ENCODE measurements at places on chromosomes 13 and 19.
A peak's percentile ranks its signal among the peaks of the same experiment; 100 is the strongest.

DNA sequence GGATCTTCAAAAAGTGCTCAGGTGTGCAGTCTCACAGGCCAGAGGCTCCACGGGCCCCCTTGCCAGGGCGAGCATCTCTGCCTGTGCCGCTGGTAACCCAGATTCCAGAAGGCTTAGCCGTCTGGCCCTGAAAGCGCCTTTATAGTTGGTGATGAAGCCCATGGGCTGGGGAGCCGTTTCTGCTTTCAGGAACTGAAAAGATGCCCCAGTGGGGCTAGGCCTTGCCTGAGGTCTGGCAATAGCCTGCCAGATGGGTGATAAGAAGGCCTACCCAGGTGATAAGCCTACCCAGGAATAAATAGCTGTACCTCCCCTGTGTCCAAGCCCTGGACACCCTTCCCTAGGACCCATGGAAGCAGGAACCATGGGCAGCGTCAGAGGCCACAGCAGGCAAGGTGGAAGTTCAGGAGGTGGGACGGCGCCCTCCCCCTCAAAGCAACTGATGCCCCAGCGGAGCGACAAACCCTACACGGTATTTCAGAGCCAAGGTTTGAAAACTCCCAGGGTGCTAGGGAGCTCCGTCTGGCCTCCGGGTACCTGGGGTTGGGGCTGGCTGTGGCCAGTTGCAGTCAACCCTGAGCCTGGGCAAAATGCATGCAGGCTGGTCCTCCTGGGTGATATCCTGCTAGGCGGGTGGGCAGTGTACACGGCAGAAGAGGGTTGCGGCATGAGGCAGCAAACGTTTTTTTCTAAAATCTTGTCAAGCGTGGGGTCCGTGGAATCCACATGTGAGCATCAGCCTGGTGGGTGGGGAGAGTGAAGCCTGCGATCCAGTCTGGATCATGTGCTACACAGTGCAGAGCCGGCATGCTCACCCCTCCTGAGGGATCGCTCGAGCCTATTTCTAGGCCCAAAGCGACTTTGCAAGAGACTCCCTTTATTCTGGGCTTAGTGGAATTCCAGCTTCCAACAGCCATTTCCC, 45.3 kb downstream of the ACTN4 start:
- no peak for DNase-seq

DNA sequence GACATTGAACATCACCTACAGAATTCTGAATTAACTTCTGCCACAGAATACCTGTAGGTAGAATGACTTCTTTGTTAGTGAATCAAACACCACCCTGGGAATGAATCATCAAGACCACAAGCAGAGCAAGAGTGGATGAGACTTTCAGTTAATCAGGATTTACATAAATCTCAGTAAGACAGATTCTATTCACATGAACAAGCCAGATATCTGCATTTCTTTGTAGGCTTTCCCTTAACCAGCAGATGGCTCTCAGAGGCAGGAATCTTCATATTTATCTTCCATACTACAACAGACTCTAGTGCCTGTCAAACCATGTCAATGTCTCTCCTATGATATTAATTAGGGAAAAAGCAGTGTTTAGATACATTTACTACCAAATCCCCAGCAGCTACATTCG, 412.1 kb downstream of the KLF12 start:
- peak; percentile 61 for DNase-seq

DNA sequence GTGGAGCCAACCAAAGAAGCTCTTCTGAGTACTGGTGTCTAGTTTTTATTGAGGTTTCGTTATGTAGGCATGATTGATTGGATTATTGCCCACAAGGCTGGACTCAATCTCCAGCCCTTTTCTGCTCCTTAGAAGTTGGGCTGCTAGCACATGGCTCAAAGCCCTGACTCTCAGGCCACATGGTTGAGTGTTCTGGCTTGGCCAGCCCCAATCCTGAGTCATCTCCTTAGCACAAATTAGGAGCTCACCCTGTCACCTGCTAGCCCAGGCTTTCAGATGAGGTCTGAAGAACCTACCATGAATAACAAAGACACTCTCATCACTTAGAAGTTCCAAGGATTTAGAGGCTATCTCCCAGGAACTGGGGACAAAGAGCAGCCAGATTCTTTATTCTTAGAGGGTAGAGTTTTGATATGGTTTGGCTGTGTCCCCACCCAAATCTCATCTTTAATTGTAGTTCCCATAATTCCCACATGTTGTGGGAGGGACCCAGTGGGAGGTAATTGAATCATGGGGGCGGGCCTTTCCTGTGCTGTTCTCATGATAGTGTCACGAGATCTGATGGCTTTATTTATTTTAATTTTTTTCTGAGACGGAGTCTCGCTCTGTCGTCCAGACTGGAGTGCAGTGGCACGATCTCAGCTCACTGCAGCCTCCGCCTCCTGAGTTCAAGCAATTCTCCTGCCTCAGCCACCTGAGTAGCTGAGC, 11.3 kb downstream of the DPY19L3 start:
- DNase-seq = peak; percentile 24

- DNase-seq = no peak
Observed at GRCh38 chr19:42097461-42097860, 21.5 kb downstream of the ZNF574 start.

GRCh38 chr13:27054760-27055159, 116.9 kb downstream of the USP12 start:
- no peak for DNase-seq

DNA sequence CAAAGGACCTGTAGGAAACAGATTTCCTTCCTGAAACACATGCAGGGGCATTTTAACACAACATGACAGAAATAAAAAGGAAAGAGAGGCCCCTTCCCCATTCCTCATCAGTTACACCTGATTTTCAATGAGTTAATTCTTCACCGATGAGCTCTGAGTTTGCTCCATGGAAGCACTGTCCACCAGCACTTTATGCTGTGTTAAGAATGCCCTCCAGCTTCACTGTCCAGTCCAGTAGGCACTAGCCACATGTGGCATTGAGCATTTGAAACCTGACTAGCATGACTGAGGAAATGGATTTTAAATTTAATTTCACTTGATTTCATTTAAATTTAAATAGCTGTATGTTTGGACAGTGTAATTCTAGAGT, 217.2 kb upstream of the SLC10A2 start:
- no peak for DNase-seq

DNA sequence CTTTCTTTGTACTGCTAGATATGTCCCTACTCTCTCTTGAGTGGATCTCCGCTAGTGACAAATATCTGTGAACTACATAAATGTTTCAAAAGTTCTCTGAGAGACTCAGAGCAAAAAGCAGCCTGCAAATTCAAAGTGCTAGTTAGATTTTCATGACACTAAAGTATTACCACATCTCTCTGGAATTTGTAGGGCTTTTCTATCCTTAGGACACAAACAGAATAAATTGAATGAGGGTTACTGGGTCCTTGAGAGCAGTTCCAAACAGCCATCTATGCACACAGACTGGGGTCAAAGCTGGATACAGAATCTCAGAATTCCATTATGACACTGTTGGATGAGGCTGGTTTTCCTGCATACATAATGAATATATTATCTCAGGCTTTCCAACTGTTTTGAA, 953.2 kb downstream of the DIAPH3 start:
- DNase-seq = no peak

- DNase-seq = no peak
Observed at GRCh38 chr13:32955881-32956594, 60.2 kb upstream of the KL start.

- no peak for DNase-seq
Observed at GRCh38 chr13:82566864-82567263, 1315.4 kb downstream of the SLITRK1 start.

DNA sequence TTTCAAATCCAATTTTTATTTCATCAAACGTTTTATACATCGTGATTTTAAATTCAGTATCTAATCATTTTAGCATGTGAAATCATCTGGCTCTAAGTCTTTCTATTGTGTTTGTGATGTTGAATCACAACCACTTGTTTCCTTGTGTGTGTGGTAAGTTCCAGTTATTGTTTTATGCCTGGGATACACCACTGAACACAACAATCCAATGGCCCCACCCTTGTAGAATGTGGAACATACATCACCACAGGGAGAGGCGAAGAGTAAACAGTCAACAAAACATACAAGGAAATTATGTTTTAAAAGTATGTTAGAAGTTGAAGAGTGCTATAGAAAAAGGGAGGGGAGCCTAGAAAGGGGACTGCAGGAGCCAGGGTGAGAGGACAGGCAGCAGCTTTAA, 100.5 kb downstream of the EPSTI1 start:
- no peak for DNase-seq

- no peak for DNase-seq
Observed at GRCh38 chr13:100154842-100155416, 66.0 kb downstream of the PCCA start.

DNA sequence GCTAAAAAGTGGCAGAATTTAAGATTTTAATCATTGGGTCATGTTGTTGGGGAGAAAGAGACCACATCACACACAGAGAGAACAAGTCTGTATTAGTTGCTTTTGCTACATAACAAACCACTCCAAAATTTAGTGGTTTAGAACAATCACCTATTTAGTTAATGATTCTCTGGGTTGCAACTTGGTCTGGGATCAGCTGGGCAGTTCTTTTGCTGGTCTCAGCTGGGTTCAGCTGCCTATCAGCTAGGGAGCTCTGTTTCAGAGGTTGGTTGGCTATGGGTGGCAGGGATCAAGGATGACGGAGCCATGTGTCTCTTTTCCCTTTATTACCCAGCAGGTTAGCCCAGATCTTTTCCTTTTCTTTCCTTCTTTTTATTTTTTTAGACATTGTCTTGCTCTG, 8.9 kb downstream of the PINLYP start:
- no peak for DNase-seq

DNA sequence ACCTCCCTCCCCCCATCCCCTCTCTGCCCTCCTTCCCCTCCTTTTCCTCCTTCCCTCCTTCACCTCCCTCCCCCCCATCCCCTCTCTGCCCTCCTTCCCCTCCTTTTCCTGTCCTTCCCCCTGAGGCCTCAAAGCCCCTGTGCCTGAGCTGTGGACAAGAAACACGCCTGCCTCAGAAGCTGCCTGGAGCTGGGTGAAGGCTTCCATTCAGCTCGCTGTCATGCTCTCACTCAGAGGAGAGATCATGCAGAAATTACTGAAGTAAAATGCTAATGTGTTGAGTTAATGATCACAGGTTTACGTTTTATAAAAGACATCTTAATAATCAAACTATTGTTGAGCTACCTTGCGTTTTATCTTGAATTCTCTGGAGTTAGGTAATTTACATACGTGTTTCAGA, 114.5 kb downstream of the ATP11A start:
- no peak for DNase-seq

DNA sequence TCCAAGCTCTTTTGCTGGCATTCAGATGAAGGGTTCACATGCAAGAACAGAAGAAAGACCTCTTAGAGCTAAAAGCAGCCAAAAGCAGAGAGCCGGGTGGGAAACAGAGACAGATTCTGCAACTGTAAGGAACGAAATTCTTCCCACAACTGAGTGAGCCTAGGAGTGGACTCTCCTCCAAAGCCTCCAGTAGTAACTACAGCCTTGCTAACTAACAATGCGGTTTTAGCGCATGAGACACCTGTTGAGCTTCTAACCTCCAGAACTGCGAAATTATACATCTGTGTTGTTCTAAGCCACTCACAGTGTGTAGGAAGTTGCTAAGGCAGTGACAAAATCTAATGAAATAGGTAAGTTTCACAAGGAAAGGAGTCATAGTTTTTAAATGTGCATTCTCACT, 98.1 kb upstream of the SLITRK1 start:
- peak; percentile 2 for DNase-seq
